Smooth muscle cell of the brain vasculature (primary cell): ENCODE measurements at places on chromosomes 6 and 20.

GRCh38 chr6:132003516-132004178, 52.5 kb upstream of the CCN2 start:
- DNase-seq = no peak

DNA sequence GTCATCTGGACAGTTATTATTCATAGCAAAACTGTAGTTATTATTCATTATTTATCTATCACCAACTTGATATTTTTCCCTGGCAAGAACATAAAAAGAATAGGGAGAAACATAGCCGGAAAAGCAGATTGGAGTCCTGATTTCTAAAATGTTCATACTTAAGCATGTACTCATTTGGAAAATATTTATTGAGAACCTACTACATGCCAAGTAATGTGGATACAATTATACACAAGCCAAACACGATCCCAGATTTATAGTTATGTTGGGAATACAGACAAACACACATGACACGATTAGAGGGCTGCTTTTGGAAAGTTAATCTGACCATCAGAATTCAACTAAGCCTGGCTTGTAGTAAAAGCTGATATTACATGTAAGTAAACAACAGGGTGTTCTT, 30.7 kb downstream of the ARHGAP18 start:
- no peak for DNase-seq

- no peak for DNase-seq
Observed at GRCh38 chr6:132259070-132259469, 142.2 kb downstream of the MOXD1 start.

- DNase-seq = no peak
Observed at GRCh38 chr20:15535863-15536262, 1037.4 kb downstream of the KIF16B start.
